Right atrium auricular region (tissue), 2 donors: ENCODE measurements at places on chromosomes 3 and 15. TPM values are rescaled to one million over a fixed set of nuclear protein-coding genes. Genes with fewer than 3 reads are reported as not detected.

Gene CCNB2
- total RNA-seq = 2.1 TPM

GRCh38 chr15:78618490-78618934 lies 2.3 kb downstream of the CHRNA3 start:
- peak; percentile 94 for DNase-seq

DNA sequence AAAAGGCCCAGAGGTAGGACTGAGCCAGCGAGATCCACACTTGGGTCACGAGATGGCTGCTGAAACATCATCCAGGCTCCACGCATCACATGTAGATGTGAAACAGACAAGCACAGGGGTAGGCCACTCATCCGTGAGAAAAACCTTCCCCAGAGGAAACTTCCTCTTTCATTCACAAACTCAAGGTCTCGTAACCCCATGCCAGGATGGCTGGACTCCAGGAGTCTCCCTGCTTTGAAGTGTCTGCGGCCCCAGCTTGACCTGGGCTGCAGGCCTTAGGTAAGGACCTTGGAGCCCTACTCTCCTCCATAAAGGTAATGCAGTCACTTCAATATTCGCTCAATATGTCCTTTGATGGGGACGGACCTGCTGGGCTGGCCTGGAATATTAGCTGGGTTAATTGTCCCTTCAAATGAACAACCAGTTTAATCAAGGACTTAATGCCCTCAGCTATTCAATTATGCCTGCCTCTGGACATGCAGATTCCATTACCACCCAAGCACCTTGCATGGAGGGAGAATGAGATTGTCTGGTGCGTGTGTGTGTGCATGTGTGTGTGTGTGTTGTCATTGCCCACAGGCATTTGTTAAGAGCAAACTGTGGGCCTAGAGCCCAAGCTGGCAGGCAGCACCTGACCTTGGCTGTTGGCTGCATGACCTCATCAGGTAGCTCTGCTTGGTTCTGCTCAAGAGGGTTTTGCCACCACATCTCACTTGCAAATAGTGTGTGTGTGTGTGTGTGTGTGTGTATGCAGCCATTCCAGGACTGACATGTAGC lies 186.9 kb upstream of the TLE3 start:
- no peak for DNase-seq

DNA sequence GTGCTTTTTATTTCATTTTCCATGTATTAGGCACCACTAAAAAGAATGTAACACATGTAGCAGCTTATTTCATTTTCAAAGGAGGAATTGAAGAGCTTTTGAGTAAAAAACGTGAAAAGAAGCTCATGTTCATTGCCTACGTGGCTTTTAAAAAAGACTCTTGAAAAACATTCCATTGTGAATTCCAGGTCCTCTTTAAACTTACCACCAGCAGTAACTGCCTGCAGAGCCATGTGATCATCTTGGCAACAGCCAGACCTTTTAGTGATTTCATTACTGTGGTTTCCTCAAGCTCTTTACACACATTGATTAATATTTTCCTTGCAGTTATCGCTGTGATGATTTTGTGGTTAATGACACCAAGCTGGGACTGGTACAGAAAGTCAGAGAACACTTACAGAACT lies 43.8 kb upstream of the FBXL22 start:
- no peak for DNase-seq

Gene ASB14
- total RNA-seq = 2.5 TPM

- DNase-seq = no peak
Measured at GRCh38 chr3:87272718-87273341, 3.6 kb downstream of the POU1F1 start.

Gene TMCO5A
- not detected for total RNA-seq

- no peak for DNase-seq
Measured at GRCh38 chr15:25022233-25022632, 67.4 kb downstream of the SNRPN start.

Gene RASGRP1
- total RNA-seq = 2.1 TPM

- no peak for DNase-seq
Measured at GRCh38 chr15:57861034-57861638, 154.6 kb downstream of the POLR2M start.

GRCh38 chr3:136931606-136932005 lies 26.2 kb upstream of the IL20RB start:
- no peak for DNase-seq

GRCh38 chr3:41507336-41508062 lies 308.2 kb downstream of the CTNNB1 start:
- DNase-seq = no peak

Gene VIPR1
- 21.0 TPM for total RNA-seq

Gene C3orf20
- total RNA-seq = not detected

Gene TM4SF18
- 6.7 TPM for total RNA-seq

- no peak for DNase-seq
Measured at GRCh38 chr15:48355377-48355776, 24.1 kb downstream of the DUT start.

- DNase-seq = no peak
Measured at GRCh38 chr3:127483902-127484591, 106.5 kb downstream of the TPRA1 start.

DNA sequence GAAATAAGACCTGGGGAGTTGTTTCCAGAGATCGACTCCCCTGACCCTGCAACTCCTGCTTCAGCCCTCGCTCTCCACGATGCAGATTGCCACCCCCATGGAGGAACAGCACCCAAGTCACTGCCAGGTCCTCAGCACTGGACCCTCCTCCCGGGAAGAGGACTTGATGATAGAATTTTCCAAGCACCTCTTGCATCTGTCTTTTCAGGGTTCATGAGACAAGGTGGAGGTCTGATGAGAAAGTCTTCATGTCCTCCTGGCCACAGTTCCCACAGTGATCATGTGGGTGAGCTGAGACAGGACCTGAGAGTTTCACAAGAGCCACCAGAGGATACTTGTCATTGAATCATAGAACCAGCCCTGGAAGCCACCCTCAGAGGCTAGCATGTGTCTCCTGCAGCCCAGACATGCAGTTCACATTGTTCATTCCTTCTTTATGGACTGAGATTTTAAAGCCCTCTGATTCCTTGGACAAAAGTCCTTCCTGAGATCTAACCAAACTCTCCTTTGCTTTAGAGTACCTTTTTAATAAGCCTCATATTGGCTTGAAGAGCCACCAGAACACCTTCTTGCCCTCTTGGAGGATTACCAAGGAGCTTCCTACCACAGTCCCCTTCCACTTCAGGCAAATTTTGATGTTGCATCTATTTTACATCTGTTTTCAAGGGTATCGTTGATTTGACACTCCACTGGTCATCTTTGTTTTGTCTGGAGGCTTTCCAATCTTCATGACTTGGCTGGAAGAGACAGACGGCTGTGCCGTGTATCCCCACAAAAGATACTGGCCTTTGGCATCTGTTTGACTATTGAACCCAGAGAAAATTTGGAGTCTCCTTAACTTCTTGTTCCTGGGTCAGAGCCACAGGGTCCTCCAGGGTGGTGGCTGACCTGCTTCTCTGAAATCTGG lies 224.8 kb upstream of the BHLHE40 start:
- DNase-seq = no peak

DNA sequence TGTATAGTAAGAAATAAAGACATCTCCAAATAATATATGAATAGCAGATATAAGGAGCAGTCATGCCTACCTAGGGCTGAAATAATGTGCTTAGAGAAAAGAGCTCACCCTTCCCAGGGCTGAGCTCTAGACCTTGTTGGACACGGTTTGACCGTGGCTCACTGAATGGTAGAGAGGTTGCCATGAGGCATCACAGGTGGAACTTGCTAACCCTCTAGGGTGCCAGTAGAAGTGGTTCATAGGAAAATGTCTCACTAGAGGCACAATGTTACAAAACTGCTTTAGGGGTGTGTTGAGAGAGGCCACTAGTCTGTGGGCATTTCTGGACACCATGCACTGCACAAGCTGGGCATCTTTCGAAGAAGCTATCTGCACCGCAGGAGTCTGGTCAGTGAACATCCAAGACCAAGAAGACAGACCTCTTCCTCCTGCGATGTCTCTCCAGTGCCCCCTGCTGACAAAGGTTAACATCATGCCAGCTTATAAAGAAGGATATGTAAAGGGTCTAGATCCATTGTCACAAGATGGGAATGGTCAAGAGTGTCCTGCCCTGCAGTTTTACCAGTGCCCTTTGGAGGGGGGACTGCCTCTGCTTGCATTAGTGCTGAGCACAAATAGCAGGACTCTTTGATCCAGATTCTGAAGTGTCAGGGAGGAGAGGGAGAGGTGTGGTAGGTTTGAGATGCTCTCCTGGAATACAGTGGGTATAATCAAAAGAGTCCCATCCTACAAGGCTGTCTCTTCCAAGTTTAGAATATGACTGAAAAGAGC lies 266.8 kb downstream of the ZNF385D start:
- DNase-seq = peak; percentile 63

DNA sequence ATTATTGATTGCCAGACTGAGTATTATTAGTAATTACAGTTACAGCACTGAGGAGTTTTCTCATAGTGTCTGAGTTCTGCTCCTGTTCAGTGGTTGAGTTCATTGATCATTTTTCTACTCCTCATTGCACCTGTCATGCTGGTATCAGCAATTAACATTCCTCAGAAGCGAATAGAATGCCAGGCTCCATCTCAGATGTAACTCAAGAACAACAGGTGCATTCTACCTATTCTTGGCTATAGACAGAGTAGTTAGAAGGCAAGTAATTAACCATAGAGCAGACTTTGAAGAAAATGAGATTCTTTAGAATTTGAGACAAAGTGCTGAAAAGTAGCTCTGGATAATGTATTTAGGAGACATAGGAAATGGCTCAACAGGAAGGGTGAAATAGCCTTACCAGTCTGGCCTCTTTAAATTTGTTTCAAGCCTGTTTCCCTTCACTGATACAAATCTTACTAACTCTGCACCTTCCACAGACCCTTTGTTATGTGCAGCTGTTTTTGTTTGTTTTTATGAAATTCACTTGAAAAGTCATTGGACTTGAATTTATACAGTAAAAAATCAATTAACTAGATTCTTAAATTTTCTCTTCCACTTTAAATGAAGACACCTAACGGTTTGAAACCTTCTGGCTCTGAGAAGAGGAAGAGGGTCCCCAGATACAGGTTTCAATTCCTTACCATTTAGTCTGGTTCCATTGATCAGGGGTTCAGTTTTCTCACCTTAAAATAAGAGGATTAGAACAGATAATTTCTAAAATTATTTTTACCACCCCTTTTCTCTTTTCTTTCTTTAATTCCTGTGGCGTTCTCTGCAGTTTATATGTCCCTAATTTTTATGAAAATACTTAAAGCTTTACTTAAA lies 109.6 kb downstream of the FNDC3B start:
- DNase-seq = no peak

DNA sequence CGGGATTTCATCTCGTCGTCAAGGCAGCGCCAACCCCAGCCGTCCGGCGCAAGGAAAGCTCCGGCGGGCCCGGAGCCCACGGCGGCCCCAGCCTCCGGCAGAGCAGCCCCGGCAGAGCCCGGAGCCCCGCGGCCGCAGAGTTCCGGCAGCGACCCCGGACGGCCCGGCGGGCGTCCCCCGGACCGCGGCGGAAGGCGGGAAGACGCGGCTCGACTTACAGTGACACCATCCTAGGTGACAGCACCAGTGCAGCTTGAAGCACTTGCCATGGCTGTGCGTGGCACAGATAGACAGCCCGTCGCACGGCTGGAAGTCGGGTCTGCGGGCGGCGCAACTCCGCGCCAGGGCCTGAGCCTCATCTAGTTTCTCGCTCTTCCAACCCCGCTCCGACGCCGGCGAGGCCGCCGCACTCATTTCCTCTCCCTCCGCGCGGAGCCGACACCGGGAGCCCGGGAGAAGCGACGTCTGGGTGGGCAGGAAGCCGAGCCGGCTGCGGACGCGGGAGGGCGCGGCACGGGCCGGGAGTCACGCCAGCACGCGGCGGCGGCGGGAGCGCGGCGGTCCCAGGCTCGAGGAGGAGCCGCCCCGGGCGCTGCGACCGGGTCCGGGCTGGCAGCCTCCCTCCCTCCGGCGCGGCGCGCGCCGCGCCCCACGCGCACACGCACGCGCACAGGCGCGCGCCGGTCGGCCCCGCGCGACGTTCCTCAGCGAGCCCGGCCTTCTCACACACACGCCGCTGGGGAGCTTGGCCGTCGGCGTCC lies at the start of gene C3orf70:
Gene C3orf70 (minus strand): TSS at position 651 of the 761 bp plus-strand sequence. CDS start 237 bp downstream, at position 414.
- peak; percentile 61 for DNase-seq

DNA sequence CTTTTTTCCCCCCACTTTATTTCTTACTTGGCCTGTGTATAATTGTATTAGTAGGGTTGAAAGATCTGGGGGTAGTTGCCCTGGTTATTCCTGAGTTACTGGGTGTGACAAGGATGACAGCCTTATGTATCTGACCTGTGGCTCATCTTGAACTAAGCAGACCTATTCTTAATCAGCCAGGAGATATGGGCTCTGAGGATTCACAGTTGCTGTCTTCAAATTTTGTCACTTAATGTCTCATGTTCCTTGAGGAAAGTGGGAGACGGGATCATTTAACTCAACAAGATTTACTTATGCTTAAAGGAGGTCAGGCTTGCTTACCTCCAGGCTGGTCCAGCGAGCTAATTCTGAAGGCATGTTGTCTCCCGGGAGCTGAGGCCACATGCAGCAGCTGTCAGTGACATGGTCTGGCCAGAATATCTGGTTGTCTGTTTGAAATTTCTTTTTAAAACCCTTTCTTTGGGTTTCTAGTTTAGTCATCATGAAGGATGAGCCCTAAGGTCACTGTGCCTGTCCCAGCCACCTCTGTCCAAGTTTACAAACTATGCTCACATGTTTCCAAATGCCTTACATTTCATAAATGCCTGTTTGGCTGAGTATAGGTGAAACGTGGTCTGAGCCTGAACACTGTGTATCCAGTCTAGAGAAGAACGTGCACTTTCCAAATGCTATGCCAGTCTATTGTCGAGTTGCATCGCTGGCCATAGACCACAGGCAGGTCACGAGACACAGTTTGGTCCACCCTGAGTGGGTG lies 26.8 kb downstream of the LRTM1 start:
- DNase-seq = no peak

Gene SH2D7
- total RNA-seq = not detected

Gene ATP2B2
- total RNA-seq = 0.12 TPM

Gene CCDC39
- not detected for total RNA-seq

GRCh38 chr3:139994891-139995290 lies 59.9 kb downstream of the CLSTN2 start:
- DNase-seq = peak; percentile 34

GRCh38 chr3:131560795-131561194 lies 58.0 kb upstream of the MRPL3 start:
- DNase-seq = no peak

- DNase-seq = no peak
Measured at GRCh38 chr15:58294681-58295254, 137.0 kb upstream of the LIPC start.

DNA sequence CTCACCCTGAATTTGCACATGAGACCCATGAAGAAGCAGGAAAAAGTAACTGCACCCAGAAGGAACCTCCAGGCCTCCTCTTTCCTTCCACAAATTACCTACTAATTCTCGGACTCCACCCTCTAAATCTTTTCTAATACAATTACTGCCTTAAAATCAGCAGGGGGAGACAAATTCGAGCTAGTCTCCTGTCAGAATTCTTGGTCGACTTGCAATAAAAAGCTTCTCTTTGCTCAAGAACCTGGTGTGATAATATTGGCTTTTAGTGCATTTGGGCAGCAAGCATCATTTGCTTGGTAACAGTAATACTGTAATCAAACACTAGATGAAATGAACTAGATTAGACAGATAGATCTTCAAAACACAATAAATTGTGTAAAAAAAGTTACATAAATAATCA lies 281.9 kb downstream of the RAP2B start:
- no peak for DNase-seq

- no peak for DNase-seq
Measured at GRCh38 chr3:54761637-54762036, 166.2 kb downstream of the LRTM1 start.
